ENCODE measurements at places on chromosomes 16 and 17.
A peak's percentile ranks its signal among the peaks of the same experiment; 100 is the strongest.

GRCh38 chr16:2350500-2350899 lies 10.0 kb upstream of the ABCA3 start:
- no peak for DNase-seq

DNA sequence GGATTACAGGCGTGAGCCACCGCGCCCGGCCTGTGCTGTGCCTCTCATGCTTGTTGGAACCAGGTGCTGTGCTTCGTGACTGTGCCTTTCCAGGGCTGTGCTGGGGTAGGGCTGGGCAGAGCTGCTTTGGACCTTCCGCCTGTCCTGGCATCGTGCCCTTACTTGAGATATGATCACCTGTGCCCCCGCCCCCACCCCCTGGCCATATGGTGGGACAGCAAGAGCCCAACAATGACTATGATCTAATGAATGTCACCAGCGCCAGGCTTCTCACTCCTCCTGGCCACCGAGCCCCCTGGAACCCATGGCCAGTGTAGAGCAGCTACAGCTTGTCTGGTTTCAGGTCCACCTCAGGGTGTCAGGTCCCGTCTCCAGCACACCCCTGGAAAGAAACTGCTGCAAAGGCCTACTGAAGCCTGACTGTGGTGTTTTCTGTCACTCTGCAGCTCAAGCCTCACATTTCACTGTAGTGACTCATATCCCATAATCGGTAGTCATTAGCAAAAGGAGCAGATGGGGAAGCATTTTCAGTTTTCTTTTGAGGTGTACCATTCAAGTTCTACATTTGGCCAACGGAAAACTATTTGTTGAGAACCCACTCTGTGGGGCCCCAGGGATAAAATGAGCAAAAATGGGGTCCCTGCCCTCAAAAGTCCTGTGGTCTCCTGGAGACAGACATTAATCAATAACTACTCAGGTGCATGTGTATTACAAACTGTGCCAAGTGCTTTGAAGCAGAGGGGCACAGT lies 22.1 kb downstream of the FCSK start:
- no peak for DNase-seq

DNA sequence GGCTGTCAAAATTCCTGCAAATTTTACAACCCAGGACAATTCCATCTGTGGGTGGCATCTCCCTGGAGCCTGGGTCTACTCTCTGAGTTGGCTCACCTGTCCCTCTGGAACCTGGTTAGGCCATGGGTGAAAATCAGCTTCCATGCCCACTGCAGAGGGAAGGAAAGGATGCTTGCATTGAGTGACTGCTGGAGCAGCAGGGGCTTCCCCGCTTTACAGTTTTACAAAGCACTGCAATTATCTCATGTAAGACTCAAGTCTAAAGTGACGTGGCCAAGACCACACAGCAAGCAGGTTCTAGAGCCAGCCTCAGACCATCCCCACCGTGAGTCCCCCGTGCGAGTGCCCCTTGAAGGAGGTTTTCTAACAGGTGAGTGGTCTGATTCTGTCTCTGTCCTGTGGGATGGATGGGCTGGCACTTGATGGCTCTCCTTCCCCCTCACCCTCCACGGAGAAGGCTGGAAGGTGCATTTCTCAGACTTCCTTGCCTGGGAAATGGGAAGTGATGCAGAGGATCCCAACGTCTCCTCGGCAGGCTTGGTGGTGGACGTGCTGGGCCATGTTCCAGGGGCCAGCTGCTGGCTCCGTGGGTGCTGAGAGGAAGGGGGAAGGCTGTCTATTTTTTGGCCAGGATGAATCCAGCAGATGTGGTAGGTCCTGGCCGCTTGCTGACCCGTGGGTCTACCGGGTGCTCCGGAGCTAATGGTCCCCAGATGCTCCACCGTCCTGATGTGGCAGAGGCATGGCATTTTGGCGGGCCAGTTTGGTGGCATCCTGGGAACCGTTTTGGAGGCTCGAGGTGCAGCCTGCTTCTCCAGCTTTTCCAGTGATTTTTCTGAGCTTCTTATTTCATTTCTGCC lies 26.3 kb upstream of the CBX4 start:
- DNase-seq: no peak

- DNase-seq: peak; percentile 79
Observed at GRCh38 chr16:28192806-28193529, 18.8 kb downstream of the XPO6 start.

GRCh38 chr17:71349908-71350600 lies 770.8 kb upstream of the SOX9 start:
- DNase-seq: no peak

DNA sequence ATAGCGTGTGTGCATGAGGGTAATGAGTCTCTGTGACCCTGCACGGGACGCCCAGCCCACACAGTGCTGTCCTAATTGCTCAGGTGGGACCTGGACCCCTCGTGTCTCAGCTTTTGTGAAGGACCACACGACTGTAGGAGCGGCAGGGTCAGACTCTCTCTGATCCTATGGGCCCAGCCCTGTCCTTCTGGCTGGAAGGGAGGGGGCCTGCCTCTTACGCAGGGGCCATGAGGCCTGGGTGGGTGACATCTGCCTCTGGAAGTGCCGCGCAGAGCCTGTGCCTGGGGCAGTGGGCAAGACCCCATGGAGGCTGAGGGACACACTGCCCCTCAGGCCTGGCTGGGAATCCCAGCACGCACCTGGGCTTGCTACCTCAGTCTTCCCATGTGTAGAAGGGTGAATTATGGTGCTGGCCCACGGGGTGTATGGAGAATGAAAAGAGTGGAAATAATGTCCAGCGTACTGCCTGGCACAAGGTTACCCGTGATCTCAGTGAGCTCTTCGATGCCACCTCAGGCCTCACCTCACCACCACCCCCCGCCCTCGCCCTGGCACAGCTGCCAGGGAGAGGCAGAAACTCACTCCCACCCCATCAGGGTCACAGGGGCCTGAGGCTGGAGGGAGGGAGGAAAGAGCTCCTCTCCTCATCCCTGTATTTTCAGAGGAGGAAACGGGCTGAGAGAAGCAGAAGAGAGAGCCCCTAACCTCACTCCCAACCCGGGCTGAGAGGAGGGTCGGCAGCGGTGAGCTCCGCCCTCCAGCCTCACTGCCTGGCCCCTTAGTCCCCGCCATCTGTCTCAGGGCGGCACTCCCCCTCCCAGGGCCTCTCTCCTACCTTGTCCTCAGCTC lies 27.1 kb upstream of the DBNDD1 start:
- DNase-seq: no peak

GRCh38 chr16:73048292-73049080 lies 558 bp upstream of the ZFHX3 start:
- no peak for DNase-seq

Measured in naive thymus-derived CD8-positive, alpha-beta T cell (primary cell).